CD4-positive, alpha-beta T cell (primary cell): ENCODE measurements at places on chromosomes 6 and 20. TPM values are rescaled to one million over a fixed set of nuclear protein-coding genes. Genes with fewer than 3 reads are reported as not detected.

DNA sequence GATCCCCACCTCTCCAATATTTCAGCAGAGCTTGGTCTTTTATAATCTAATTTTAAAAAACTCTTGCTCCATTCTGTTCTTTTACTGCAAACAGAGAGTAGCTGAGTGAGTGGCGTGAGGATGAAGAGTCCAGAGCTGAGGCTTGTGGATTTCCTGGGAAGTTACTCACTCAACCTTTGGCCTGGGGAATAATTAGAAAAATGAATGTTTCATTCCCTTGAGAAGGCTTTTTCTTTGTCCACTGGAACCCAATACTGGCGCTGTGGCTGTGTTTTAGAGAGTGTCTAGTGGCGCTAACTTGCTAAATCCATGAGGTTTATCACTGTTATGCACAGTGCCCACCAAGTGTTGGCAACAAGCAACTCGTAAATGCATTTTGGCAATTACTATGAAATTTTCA lies 251.5 kb downstream of the HIVEP2 start:
- no peak for DNase-seq

DNA sequence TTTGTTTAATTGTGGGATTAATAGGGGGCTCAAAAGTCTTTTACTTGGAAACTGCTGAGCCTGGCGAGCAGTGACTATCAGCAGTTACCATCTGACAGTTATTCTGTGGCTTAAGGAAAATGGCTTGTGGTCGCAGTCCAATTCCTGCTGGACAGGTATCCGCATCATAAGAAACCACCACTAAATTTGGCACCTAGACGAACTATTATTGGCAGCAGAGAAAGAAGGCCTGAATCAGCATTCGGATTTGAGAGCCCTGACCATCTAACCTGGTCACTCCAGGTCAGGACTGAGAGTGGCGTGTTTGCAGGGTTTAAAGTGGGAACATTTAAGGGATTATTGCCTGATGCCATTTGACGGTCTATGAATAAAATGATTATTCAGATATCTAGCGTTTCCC lies 146.4 kb downstream of the RPS12 start:
- no peak for DNase-seq

The BPIFB1 gene
- not detected for total RNA-seq

The NKX2-4 gene
- total RNA-seq, result not detected

- peak; percentile 46 for DNase-seq
Observed at GRCh38 chr6:37182736-37183590, 13.0 kb downstream of the PIM1 start.

GRCh38 chr20:38165089-38165965 lies at the start of gene TGM2:
TSS of gene TGM2 (minus strand) at chr20:38165270. CDS start at chr20:38165198, 72 bp downstream.
- DNase-seq, result peak; percentile 70

The COL21A1 gene
- total RNA-seq, result not detected

GRCh38 chr20:3190681-3191111 lies 13.8 kb downstream of the DDRGK1 start:
- DNase-seq, result no peak

The HTR1E gene
- not detected for total RNA-seq

The CST7 gene
- 4.4 TPM for total RNA-seq

DNA sequence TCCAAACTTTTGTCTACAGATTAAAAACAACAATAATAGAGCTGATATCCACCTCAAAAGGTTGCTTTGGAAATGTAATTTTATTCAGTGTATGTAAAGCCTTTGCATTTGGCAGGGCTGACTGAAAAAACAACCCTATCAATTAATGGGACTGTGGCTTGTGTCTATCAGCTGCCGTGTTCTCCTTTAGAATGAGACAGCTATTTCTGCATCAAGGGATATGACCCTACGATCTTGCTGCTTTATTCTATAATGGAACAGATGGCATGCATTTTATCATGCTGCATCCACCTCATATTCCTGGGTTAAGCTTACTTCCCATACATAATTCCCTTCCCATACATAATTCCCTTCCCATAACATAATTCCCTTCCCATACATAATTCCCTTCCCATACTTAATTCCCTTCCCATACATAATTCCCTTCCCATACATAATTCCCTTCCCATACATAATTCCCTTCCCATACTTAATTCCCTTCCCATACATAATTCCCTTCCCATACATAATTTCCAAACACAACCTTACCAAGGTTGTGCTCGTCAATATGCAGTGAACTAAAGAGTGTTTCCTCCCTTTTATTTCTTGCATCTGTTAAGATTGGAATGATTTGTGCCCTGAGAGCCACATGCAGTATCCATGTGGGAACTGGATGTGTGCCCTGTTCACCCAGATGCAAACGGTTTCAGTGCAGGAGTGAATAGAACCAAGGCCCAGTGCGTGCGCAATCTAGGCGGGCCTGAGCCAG lies 26.8 kb downstream of the SERPINB6 start:
- no peak for DNase-seq

GRCh38 chr6:164693944-164694343 lies 615.5 kb downstream of the C6orf118 start:
- no peak for DNase-seq

The LAMA5 gene
- 0.78 TPM for total RNA-seq

- no peak for DNase-seq
Observed at GRCh38 chr20:42714298-42715141, 475.2 kb downstream of the PTPRT start.

GRCh38 chr6:3811191-3811590 lies 38.0 kb upstream of the FAM50B start:
- DNase-seq, result no peak

GRCh38 chr6:35718911-35719381 lies 17.9 kb upstream of the ARMC12 start:
- no peak for DNase-seq

The DEFB124 gene
- not detected for total RNA-seq

The VGLL2 gene
- total RNA-seq, result not detected

The OPRM1 gene
- total RNA-seq, result not detected

GRCh38 chr6:1621070-1621701 lies 11.5 kb downstream of the FOXC1 start:
- DNase-seq, result no peak

DNA sequence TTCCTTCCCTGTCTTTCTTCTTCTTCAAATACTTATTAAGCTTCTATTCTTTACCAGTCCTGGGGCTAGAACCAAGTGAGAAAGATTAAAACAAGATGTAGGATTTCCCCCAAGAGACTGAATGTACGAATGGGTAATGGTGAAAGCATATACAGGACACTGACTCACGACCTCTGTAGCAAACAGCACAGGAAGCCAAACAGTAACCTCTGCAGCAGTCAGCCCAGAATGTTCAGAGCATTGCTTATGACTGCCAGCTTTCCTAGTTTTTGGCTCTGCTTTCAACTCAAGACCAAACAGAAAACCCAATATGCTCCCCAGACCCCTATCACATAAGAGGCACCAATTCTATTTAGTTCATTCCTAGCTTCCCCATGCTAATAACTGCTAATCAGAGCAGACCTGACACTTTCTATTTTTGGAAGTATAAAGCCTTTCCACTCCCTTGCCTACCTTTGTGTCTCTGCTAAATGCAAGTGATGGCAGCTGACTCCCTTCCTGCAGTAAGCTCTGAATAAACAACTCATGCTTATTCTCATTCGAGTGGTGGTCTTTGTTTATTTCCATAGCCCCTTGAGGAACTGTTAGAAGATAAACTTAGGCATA lies 690.6 kb downstream of the EPM2A start:
- no peak for DNase-seq

- DNase-seq, result no peak
Observed at GRCh38 chr6:149990661-149991471, 27.1 kb downstream of the ULBP1 start.

DNA sequence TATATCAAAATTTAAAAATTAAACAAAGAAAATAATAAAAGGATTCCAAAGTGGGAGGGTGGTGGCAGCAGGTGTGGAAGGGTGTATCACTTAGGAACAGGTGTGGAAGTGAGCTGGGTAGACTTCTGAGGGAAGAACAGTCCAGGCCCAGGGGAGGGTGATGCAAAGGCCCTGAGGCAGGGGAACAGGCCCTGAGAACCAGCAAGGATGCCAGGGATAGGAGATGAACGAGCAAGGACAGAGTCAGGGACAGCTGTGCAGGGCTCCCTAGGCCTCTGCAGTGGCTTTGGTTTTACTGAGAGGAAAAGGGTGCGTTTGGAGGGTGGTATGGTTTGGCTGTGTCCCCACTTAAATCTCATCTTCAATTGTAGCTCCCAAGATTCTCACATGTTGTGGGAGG lies 9.4 kb upstream of the RAET1E start:
- no peak for DNase-seq

The C6orf52 gene
- total RNA-seq, result not detected

The TUBB2B gene
- not detected for total RNA-seq

DNA sequence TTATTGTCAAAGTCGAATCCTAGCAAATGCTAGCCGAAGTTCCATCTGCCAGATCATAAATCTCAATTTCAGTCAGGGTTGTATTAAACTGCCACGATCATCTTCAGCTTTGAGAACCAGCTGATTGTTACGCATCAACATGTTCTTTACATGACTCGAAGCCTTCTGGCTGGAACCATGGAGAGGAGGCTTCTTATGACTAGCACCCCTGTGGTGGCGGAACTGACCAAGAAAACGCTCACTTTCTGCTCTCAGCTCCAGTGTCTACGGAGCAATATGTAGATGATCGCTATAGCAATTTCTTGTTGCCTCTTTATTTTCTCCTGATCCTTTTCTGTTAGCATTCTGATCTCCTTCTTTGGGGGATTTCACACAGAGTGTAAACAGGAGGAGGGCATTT lies 479.4 kb upstream of the SLC35B3 start:
- DNase-seq, result no peak

DNA sequence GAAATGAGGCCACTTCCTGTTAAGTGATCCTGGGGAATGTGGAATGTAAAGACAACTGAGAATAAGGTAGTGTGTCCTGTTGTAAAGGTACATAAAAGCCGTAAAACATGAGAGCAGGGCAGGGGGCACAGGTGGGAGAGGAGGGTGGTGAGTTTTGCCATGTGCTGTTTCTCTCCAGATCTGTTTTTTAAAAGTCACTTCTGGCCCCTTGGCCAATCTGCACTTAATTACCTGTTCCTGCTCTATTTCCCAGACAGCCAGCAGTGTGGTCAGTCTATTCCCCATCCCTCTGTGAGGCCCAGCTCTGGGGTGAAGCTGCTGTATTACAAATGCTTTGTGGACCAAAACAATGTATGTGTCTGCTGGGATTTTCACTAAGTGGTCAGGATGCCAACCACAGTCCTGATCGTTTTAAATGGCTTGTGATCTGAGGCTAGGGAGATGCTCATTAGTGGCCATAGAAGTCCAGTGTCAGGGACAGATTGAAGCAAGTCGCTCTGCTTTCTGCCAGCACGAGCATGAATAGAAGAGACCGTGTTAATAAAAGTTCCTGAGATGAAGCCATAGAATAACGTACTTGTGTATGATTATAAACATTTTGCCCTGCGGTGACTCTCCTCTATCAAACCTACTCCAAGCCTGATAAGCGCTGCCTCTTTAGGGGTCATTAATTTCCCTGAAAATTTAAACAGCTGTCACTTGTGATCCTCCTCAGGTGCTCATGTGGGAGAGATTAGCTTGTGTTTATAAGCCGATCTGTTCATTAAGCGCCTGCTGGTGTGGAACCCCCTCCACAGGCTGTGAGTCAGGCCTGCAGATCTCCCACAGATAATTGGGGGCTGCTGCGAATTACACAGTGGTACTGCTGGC lies 111.8 kb upstream of the CENPW start:
- no peak for DNase-seq

The COL9A1 gene
- total RNA-seq, result not detected

- no peak for DNase-seq
Observed at GRCh38 chr6:17281497-17282481, 628 bp downstream of the RBM24 start.

DNA sequence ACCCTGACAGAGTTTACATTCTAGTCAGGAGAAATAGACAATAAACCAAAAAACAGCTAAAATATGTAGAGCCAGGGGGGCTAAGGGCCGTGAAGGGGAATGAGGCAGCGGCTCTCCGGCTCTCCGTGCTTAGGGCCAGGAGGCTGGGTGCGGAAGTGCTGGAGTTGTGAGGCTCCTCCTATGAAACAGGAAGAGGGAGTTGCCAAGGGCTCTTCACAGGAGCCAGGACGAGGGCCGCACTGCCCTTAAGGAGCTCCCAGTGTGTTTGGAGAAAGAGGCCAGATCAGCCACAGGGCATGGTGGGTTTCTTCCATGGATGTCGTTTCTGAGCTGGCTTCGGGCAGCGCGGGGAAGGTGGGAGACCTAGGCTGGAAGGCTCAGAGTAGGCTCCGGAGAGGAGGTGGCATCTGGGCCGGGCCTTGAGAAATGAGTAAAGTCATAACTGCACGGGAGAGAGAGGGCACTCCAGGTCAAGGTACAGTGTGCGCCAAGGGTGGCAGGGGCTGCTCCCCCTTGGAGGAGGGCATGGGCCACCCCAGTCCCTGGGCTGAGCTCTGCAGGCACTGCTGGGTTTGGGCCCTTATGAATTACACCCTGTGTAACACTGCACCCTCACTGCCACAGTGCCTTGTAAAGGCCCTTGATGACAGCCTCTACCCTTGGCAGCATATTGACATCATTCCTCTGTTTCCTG lies 20.8 kb upstream of the MLN start:
- no peak for DNase-seq

GRCh38 chr6:42374018-42374669 lies 77.6 kb downstream of the TRERF1 start:
- no peak for DNase-seq

The IL20RA gene
- total RNA-seq, result not detected

The ACOT8 gene
- 19.1 TPM for total RNA-seq

The TNXB gene
- total RNA-seq, result 9.0 TPM

- DNase-seq, result no peak
Observed at GRCh38 chr20:53972179-53972578, 98.2 kb downstream of the BCAS1 start.

GRCh38 chr6:118776607-118777549 lies 117.1 kb upstream of the ASF1A start:
- DNase-seq, result peak; percentile 81

DNA sequence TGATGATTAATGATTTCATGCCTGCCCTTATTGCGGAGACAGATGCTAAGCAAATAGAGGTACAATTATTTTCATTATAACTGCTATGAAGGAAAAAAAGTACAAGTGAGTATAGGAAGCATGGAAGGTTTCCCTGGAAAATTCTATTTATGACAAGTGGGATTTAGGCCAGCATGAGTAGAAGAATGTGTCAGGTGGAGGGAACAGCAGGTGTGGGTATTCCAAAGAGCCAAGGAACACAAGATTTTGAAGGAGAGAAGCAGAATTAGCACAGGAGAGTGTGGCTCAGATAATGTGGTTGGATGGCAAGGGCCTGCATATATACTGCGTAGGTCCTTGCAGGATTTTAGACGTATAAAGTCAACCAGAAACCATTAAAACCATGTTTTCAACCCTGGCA lies 11.4 kb downstream of the PLCB1 start:
- no peak for DNase-seq

The AK9 gene
- 6.6 TPM for total RNA-seq

GRCh38 chr6:25899123-25899522 lies 25.1 kb upstream of the SLC17A3 start:
- DNase-seq, result no peak

DNA sequence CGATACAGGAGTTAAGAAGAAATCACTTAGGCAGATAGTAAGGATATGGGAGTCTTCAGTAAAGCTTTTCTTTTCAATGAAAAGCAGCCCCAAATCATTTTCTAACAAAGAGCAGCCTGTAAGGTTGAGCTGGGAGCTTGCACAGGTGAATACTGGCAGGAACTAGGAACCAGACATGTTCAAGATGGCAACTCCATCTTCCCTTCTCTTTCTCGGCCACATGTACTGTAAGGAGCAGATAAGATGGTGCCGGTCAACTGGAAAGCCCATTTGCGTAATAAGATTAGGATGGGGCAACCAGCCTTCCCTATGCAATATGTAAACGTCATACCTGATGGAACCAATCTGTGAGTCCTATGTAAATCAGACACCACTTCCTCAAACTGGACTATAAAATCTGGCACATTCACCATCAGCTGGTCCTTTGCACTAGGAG lies 46.2 kb upstream of the RNGTT start:
- no peak for DNase-seq

The KCNS1 gene
- not detected for total RNA-seq

The WFDC5 gene
- not detected for total RNA-seq
